Stimulated activated CD4-positive, alpha-beta T cell treated with anti-CD3 and anti-CD28 coated beads, Interleukin-2, amount 100 ng/mL, for 48 hours (primary cell): ENCODE measurements at places on chromosomes 6 and 20.
A peak's percentile ranks its signal among the peaks of the same experiment; 100 is the strongest.

GRCh38 chr6:27599859-27600532 lies 127.1 kb upstream of the ZNF184 start:
- no peak for DNase-seq

- DNase-seq, result no peak
These were observed 28.1 kb downstream of the HUS1B start for GRCh38 chr6:628766-629165.

DNA sequence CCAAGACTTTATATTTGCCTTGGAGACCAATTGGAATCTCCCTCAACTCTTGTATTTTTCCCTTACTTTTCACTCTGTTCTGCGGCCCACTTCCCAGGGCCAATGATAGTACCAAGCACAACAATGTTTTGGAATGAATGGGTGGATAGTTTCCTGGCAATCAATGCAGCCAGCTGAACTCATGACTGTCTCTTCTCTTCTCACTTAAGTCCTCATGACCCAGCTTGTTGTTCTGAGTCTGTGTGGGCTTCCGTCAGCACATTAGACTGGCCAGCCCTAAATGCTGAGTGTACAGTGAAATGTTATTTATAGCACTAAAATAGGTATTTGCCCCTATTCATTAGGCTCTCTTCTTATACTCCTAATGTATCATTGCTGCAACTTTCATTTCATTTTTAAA lies 5.6 kb upstream of the MBOAT1 start:
- DNase-seq, result no peak

DNA sequence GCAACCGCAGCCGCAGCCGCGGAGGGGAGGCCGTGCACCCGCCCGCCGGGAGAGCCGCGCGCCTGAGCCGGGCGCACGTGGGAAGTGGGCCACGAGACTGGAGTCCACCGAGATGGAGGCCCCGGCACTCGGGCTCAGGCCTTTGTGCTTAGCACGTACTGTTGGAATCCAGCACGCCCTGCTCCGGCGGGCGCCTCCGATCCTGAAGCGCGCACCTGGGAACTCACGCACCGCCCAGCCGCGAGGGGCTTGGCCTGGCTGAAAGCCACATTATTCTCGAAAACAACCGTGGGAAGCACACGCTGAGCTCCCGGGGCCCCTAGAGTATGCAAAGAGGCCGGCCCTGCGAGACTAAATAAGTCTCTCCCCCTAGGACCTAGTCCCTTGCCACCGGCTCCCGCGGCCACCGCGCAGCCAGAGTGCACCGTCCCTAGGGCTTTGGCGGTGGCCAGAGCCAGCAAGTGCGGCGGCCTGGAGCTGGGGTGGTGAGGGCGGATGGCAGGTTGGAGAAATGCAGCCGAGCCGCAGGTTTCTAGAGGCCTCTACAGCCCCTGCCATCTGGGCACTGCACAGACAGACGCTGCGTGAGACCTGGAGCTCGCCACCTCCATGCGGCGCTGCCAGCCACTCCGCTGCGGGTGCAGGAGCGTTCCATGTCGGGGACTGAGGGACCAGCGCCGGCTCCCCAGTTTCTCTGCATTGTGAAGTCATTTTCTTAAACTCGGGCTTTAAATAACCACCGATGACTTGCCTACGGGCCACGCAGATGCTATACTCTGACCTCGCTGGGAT lies 42.0 kb upstream of the LY86 start:
- no peak for DNase-seq

- no peak for DNase-seq
These were observed 3.4 kb downstream of the OGFRL1 start for GRCh38 chr6:71292001-71292400.

- DNase-seq, result no peak
These were observed 19.3 kb upstream of the HBS1L start for GRCh38 chr6:135073756-135074393.

- no peak for DNase-seq
These were observed 80.0 kb downstream of the EPB41L2 start for GRCh38 chr6:130982941-130983456.

GRCh38 chr6:53526000-53526399 lies 18.9 kb downstream of the GCLC start:
- DNase-seq, result no peak

DNA sequence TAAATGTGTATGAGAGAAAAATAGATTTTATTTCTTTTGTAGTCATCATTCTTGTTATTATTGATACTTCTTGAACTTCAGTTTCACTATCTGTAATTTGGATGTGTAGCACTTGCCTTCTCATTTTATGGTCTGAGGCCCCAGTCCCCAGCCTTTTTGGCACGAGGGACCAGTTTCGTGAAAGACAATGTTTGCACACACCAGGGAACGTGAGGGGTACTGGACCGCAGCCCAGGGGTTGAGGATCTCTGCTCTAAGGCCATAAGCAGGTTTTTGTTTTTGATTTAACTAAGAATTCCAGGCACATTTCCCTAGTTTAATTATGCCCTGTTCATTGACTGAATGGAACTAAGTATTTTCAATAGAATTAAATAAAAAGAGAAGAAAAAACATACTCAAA lies 261.5 kb downstream of the BMP2 start:
- no peak for DNase-seq

DNA sequence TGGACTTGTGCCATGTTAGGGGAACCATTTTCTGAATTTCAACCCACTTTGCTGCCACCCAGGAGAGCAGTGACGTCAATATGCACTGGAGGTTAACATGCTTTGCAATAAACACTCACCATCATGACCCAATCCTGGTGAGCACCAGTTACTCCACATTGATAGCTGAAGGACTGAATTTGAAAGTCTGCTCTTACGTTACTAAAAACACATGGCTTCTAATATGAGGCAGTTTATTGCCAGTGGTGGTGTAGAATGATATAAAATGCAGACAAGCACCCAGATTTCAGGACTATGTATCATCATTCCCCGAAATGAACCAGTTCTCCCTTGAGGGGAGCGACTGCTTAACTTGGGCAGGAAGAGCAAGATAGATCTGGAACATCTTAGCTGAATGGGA lies 23.8 kb downstream of the RFPL4B start:
- no peak for DNase-seq

- peak; percentile 26 for DNase-seq
These were observed 111.8 kb upstream of the ZFP64 start for GRCh38 chr20:52303281-52303950.
